Kidney (tissue), 22 donors: ENCODE measurements at places on chromosomes 2 and 18.

DNA sequence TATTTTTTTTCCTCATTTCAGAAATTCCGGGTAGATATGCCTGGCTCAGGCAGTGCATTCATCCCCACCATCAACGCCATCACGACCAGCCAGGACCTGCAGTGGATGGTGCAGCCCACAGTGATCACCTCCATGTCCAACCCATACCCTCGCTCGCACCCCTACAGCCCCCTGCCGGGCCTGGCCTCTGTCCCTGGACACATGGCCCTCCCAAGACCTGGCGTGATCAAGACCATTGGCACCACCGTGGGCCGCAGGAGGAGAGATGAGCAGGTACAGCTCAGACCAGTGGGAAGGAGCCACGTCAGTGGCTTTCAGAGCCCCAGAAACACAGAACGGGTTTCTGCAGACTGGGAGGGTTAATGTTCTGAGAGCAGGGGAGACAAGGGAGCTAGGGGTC is 11.4 kb downstream of the FOSL2 start:
- no peak overlapping the region for H3K4me3 ChIP-seq
- peaks cover 62% of the 10 kb centered on the region for H3K36me3 ChIP-seq
- no peak overlapping the region for H3K27ac ChIP-seq
- peaks cover 37% of the 10 kb centered on the region for H3K4me1 ChIP-seq

DNA sequence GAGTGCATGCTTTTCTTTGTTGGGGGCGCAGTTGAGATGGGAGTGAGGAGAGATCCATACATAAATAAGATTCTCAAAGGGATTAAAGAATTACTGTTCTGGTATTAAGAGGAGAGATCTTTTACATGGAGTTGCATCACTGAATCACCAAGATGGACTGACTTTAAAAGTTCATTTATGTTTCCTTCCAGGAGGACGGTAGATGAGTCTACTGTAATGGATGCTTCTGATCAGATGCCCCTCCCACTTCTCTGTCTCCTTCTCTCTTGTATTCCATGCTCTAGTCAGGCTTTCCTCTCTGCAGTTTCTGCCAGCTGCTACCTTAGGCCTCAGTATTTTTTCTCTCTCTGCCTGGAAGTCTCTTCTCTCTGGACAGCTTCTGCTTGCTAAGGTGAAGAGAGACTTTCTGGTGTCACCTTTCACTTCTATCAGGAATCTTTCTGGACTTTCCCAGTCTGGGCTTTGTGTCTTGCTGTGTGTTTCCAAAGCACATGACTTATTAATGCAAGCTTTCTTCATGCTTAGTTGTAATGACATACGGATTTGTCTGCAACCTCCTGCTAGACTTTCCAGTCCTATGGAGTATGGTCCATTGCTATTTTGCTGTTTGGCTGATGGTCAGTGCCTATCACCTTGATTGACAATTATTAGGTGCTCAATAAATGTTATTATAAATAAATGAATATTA is 23.6 kb downstream of the FAM171B start:
- no peaks in the 10 kb centered on the region for H3K27me3 ChIP-seq
- no peaks in the 10 kb centered on the region for H3K36me3 ChIP-seq
- no peak overlapping the region for H3K27ac ChIP-seq
- DNase-seq = no peak

DNA sequence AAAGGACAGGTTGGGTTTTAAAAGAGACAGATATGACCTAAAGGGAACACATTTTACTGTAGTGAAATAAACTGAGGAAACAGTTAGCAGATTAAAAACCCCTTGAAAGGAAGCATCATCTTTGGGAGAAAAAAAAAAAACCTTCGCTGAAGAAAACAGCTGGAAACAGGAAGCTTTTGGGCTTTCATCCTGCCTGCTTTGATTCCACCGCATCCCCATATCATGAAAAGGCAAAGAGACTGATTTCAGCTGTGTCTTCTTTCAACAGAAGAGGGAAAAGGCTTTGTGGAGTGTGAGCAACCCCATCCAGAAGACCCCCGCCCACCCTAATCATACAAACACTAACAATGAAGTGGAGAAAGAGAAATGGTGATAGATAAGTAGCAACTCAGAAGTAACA is 86.4 kb downstream of the TCF4 start:
- no peaks in the 10 kb centered on the region for H3K36me3 ChIP-seq
- no peak overlapping the region for H3K4me3 ChIP-seq
- H3K27me3 ChIP-seq = no peaks in the 10 kb centered on the region
- no peaks in the 10 kb centered on the region for H3K4me1 ChIP-seq
- no peak for DNase-seq

- peak; percentile 78 for DNase-seq
- H3K4me1 ChIP-seq = no peaks in the 10 kb centered on the region
- no peaks in the 10 kb centered on the region for H3K36me3 ChIP-seq
- H3K27ac ChIP-seq = no peak overlapping the region
Measured at GRCh38 chr2:240437861-240438809, 2.7 kb downstream of the GPC1 start.

- no peaks in the 10 kb centered on the region for H3K4me1 ChIP-seq
- H3K4me3 ChIP-seq = no peak overlapping the region
- H3K27me3 ChIP-seq = no peaks in the 10 kb centered on the region
- no peak overlapping the region for H3K27ac ChIP-seq
- no peak for DNase-seq
- H3K36me3 ChIP-seq = no peaks in the 10 kb centered on the region
Measured at GRCh38 chr2:204738721-204739120, 193.4 kb downstream of the PARD3B start.

DNA sequence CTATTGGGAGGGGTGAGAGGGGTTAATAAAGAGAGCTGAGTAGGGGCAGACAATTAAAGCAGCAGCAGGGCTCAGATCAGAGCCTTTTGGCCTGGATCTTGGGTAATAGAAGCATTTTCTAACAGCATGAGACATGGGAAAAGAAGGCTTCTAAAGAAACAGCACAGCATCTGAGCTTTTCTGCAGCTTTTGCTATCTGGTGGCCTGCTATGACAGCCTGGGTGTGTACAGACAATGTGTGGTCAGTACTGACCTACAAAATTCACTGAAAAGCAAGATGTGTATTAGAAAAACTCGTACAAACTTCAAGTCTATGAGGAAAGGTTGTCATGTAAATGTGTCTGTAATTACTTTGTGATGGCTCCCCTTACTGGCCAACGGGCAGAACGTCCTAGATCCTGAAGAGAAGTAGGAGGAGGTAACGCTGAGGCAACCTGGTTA is 95.6 kb downstream of the GALNT3 start:
- DNase-seq = peak; percentile 78
- no peaks in the 10 kb centered on the region for H3K36me3 ChIP-seq
- no peaks in the 10 kb centered on the region for H3K4me1 ChIP-seq
- no peaks in the 10 kb centered on the region for H3K27me3 ChIP-seq
- no peak overlapping the region for H3K4me3 ChIP-seq
- no peak overlapping the region for H3K27ac ChIP-seq

DNA sequence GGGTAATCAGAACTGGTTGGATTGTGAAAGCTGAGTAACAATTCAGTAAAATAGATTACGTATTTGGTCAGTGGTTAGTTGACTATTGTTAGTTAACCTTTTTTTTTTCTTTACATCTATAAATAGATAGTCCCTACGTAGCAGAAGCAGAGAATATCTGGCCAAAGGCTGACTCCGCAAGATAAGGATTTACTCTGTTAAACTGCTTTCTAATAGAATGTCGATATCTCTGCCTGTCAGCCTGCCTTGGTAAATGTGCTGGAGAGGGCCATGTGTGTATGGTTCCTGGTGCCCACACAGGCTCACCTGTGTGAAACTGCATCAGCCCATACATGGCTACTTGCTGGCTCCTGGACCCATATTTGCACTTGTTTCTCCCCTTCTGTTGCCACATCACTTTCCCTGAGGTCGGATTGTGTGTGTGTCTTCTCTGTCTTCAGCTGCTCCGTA is 94.4 kb downstream of the CRIM1 start:
- no peaks in the 10 kb centered on the region for H3K27me3 ChIP-seq
- peaks cover 9% of the 10 kb centered on the region for H3K4me1 ChIP-seq
- no peak overlapping the region for H3K27ac ChIP-seq
- peaks cover 2% of the 10 kb centered on the region for H3K36me3 ChIP-seq
- DNase-seq = no peak
- no peak overlapping the region for H3K4me3 ChIP-seq

GRCh38 chr2:38315707-38316333 is 61.3 kb downstream of the ATL2 start:
- no peaks in the 10 kb centered on the region for H3K4me1 ChIP-seq
- no peak overlapping the region for H3K27ac ChIP-seq
- no peak overlapping the region for H3K4me3 ChIP-seq

DNA sequence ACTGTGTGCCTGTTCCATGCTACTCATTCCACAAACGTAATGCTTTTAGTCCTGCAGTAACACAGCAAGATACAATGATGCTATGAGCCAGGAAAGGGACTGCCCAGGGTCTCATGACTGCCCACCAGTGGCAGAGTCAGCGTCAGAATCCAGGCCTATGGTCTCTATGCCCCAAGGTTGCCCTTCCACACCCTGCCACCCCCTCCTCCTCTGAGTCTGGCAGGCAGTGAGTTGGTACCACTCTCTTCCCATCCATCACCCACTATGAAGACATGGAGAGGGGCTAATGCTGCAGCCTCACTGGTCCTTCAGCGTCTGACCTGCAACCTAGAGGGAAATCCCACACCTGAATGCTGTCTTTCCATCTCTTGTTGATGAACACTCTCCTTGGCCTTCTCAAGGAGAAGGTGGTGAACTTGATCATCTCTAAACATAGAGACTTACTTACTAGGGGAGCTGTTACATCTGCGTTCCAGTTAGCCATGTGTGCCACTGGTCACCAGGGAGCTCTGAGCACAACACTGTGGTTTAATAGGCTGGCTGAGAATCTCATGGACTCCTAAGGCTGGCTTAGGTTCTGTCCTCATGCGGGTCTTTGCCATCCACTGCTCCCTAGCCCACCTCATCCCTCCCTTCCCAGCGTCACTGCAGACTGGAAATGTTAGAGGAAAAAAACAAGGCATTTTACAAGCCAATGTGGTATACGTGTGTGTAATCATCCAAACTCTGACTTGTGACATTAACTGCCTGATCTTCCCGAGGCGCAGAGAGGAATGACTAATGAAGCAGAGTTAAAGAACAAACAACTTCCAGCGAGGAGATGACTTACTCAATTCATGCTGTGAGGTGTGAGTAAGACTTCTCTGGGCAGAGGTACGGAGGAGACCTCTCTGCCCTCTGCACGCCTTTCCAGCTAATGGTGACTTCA is 28.8 kb downstream of the STEAP3 start:
- H3K4me1 ChIP-seq = no peaks in the 10 kb centered on the region
- H3K36me3 ChIP-seq = no peaks in the 10 kb centered on the region
- no peak overlapping the region for H3K27ac ChIP-seq
- DNase-seq = no peak

GRCh38 chr18:2485983-2486382 is 85.3 kb downstream of the METTL4 start:
- no peak overlapping the region for H3K27ac ChIP-seq
- H3K27me3 ChIP-seq = no peaks in the 10 kb centered on the region
- no peaks in the 10 kb centered on the region for H3K4me1 ChIP-seq
- DNase-seq = no peak
- H3K4me3 ChIP-seq = no peak overlapping the region

DNA sequence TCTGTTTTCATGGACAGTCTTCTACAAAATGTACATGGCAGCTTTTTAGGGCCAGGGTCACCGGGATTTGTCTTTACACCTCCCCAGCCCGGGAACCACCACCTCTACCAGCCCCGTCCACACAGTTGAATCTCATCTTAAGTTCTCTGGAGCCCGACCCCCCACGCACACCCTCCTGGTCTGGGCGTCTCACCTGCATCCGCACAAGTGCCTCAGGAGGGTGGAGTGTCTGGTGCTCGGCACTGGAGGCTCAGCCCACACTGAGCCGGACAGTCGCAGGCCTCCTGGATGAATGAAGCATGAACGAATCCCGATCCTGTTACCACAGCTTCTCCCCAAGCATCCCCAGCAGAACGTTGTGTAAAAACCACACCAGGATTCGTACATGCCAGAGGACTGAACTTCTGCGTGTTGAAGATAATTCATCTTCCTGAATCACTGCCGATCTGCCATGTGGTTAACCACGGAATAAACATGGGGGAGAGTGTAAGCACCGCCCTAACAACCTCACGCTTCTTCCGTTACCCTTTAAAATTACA is 162.0 kb downstream of the RTP5 start:
- H3K36me3 ChIP-seq = no peaks in the 10 kb centered on the region
- H3K27ac ChIP-seq = no peak overlapping the region
- no peaks in the 10 kb centered on the region for H3K4me1 ChIP-seq
- DNase-seq = peak; percentile 24

DNA sequence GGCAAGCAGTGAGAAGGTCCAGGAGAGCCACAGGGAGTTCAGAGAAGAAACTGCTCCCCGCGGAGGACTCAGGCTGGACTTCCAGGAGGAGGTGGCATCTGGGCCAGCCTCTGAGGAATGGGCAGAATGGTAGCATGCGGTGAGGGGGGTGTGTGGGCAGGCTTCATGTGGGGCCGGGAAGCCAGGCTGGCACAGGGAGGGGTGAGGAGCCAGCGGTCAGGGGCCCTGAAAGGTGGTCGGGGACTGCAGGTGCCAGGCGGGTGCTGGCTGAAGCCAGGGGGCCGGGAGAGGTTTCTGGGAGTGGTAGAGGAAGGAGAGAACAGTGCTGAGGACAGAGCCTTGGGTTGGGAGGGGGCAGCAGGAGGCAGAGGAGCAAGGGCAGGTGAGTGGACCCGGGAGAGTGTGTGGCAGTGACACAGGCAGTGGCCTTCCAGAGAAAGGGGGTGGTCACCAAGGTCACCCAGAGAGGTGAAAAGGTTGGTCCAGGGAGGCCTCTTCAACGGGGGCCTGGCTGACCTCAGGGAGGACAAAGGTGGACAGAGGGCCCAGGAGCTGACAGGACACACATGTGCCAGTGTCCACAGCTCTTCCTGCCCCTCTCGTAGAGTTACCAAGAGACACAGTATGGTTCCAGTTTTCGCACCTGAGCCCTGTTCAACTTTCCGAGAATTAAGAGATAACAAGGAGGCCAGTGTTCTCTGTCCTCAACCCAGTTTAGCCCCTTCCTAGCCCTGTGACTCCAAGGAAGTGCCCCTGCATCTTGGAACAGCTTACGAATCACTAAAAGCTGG is 101.2 kb upstream of the ASB18 start:
- no peaks in the 10 kb centered on the region for H3K27me3 ChIP-seq
- no peak overlapping the region for H3K4me3 ChIP-seq
- no peak for DNase-seq
- H3K27ac ChIP-seq = no peak overlapping the region
- H3K4me1 ChIP-seq = no peaks in the 10 kb centered on the region

DNA sequence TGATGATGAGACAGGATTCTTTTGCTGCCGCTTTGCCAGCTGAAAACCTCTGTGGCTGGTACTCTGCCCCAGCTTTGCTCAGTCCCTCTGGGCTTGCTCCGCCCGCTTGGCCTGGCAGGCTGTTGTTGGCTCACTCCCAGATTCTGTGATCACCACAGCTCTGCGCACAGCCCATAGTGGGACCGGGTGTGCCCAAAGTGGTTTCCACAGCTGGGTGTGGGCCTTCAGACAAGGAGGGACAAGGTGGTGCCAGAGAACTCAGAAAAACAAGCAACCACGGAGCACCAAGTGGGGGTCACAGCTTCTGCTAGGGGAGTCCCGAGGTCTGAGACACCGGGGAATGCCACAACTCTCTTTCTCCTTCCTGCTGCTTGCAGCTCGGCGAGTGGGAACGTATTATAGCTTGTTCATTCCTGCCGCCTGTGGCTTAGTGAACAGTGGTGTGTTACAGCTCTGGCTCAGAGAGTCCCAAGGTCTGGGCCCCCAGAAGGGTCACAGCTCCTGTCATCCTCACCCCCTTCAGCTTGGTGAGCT is 9.2 kb upstream of the KYNU start:
- H3K36me3 ChIP-seq = no peaks in the 10 kb centered on the region
- peak; percentile 80 for DNase-seq
- H3K4me3 ChIP-seq = no peak overlapping the region
- no peaks in the 10 kb centered on the region for H3K27me3 ChIP-seq
- H3K27ac ChIP-seq = no peak overlapping the region
- H3K4me1 ChIP-seq = no peaks in the 10 kb centered on the region

- no peaks in the 10 kb centered on the region for H3K4me1 ChIP-seq
- peak overlapping the region; percentile 20 for H3K27ac ChIP-seq
- peak; percentile 43 for DNase-seq
- no peak overlapping the region for H3K4me3 ChIP-seq
- no peaks in the 10 kb centered on the region for H3K36me3 ChIP-seq
Measured at GRCh38 chr2:6986912-6987361, 69.7 kb downstream of the RNF144A start.
